ENCODE measurements at places on chromosomes 16 and 17. TPM values are rescaled to one million over a fixed set of nuclear protein-coding genes. Genes with fewer than 3 reads are reported as not detected.
A peak's percentile ranks its signal among the peaks of the same experiment; 100 is the strongest.

GRCh38 chr17:75553295-75554110 is 28.0 kb downstream of the LLGL2 start:
- DNase-seq = no peak

- no peak for DNase-seq
Observed at GRCh38 chr17:43655693-43656255, 5.9 kb downstream of the MEOX1 start.

The GPR142 gene
- total RNA-seq = 0.85 TPM

DNA sequence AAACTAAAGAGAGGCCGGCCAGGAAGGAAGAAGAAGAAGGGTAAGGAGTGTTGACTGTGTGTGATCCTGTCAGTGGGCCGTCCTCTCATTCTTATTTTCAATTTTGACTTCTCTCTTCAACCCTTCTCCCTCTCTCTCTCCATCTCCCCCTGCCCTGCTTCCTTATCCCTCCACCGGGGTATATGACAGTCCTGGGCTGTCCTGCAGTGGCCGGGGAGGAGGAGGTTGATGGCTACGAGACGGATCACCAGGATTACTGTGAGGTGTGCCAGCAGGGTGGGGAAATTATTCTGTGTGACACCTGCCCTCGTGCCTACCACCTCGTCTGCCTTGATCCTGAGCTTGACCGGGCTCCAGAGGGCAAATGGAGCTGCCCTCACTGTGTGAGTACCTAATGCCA is 5.6 kb downstream of the CHD3 start:
- no peak for DNase-seq

- no peak for DNase-seq
Observed at GRCh38 chr17:61237275-61237674, 162.4 kb upstream of the TBX2 start.

- no peak for DNase-seq
Observed at GRCh38 chr17:31328160-31328535, 6.7 kb upstream of the EVI2A start.

- no peak for DNase-seq
Observed at GRCh38 chr17:1961189-1961588, 63.9 kb downstream of the RTN4RL1 start.

DNA sequence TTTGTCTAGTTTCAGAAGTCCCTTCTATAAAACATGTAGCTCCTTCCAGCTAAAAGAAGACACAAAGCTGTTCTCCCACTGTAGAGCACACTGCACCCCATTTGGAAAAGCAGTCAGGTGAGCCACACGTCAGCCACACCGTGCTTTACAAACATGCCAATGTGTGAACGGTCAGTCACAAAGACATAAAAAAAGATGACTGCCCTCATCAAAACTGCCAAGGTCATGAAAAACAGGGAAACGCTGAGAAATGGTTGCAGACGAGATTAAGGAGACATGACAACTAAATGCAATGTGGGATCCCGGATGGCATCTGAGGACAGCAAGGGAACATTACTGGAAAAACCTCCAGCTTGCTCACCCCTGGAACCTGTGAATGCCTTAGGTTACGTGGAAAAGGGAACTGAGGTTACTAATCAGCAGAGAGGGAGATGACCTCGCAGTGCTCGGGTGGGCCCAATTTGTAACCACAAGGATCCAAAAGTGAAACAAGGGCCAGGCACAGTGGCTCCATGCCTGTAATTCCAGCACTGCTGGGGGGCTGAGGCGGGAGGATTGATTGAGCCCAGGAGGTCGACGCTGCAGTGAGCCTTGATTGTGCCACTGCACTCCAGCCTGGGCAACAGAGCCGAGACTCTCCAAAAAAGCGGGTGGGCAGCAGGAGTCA is 8.1 kb downstream of the ANKRD11 start:
- no peak for DNase-seq

DNA sequence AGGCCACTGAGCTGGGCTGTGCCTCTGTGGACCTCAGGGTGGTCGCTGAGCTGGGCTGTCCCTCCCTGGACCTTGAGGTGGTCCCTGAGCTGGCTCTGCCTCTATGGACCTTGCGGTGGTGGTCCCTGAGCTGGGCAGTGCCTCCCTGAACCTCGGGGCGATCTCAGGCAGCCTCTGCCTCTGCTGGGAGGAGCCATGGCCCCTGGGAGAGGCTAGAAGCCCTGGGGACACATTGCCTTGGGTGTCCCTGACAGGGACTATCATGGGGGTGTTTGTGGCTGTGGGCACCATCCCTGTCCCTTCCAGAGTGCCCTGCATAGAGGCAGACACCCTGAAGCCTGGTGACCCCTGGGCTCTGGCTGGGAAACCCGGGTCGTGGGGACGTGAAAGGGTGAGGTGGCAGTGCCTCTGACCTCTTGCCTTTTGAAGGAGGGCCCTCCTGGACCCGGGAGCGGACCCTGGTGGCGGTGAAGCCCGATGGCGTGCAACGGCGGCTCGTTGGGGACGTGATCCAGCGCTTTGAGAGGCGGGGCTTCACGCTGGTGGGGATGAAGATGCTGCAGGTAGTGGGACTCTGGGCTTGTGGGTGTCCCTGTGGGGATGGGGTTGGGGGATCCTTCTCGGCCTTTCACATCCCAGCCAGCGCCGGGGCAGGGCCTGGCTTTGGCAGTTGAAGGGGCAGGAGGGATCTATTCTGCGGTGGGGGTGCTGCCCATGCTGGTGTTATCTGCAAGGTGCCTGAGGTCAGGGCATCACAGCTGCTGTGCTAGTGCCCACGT is 1.8 kb downstream of the NME4 start:
- DNase-seq = no peak

The GINS2 gene
- total RNA-seq = 6.7 TPM

- DNase-seq = no peak
Observed at GRCh38 chr17:37026531-37026869, 77.7 kb downstream of the AATF start.

DNA sequence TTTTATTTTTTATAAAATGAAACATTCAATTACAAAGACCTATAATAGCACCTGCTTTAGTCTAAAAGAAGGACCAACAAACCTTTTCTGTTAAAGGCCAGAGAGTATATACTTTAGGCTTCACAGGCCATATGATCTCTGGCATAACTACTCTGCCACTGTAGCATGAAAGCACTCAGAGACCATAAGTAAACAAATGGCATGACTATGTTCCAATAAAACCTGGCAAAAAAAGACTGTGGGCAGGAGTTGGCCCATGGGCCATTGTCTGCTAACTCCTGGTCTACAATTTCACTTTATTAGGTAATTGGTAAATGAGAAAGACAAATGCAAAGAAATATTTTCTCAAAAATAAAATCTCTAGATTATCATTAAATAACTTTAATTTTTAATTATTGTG is 14.9 kb downstream of the CEP112 start:
- no peak for DNase-seq

GRCh38 chr17:7732981-7733539 is 15.5 kb downstream of the DNAH2 start:
- no peak for DNase-seq

The TMEM235 gene
- total RNA-seq = not detected

DNA sequence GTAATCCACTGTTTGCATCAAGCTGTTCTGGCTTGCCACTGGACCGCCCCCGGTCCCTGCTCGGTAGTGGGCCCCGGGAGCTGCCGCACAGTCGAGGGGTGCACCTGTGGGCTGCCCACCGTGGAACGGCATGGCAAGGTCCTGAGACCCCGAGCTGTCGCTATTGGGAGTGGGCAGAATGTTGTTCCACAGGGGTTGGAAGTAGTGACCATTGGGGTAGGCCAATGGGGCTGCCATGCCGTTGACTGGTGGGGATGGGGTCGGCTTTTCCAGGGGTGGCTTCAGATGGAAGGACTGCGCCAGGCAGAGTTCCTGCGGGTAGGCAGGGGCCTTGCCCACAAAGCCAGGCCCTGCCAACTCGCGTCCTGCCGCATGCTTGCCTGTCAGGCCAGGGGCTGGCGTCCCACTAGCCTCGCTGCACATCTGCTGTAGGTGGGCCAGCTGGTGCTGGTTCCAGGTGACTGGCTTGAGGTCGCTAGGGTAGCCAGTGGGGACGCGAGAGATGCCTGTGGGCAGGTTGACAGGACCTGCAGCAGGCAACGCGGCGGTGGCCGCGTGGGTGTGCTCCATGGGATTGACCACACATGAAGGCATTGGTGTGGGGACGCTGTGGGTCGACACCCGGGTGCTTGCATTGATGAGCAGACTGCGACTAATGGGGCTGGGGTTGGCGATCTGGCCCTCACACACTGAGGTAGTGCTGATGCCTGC is 14.8 kb downstream of the TRAF4 start:
- no peak for DNase-seq

DNA sequence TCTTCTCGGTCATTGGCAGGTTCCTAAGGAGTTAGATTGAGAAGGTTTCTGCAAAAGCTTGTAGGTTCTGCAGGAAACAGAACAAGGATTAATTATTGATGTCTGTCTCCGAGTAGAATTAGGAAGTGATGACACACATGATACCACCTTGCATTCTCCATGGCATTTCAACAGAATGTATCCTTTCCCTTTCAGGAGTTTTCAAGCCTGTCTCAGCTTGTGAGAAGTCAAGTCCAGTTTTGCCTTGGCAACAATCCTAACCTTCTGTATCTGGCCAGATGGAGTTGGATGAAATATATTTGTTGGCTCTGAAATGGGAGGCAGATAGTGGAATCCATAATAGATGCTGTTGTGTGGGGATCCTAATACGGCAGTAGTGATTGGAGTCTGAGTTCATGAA is 235.5 kb downstream of the SHISA9 start:
- no peak for DNase-seq

GRCh38 chr17:82007228-82007494 is 15.5 kb downstream of the CENPX start:
- no peak for DNase-seq

DNA sequence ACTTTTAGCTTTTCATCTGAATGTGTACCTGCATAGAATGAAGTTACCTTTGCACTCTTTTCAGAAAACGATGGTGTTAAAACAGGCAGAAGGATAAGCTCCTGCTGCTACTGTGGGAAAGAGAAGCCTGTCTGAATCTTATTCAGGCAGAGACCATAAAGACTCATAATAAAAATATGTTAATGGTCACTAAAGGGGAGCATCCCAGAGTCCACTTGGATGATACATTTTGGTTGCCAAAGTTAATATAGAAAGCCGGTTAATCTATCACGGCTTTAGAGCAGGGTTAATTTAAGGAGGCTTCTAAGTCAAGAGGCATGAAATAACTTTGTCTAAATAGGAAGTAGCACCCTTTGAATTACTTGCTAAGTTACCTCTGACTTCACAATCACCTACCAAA is 2.9 kb downstream of the MARCHF10 start:
- DNase-seq = no peak

DNA sequence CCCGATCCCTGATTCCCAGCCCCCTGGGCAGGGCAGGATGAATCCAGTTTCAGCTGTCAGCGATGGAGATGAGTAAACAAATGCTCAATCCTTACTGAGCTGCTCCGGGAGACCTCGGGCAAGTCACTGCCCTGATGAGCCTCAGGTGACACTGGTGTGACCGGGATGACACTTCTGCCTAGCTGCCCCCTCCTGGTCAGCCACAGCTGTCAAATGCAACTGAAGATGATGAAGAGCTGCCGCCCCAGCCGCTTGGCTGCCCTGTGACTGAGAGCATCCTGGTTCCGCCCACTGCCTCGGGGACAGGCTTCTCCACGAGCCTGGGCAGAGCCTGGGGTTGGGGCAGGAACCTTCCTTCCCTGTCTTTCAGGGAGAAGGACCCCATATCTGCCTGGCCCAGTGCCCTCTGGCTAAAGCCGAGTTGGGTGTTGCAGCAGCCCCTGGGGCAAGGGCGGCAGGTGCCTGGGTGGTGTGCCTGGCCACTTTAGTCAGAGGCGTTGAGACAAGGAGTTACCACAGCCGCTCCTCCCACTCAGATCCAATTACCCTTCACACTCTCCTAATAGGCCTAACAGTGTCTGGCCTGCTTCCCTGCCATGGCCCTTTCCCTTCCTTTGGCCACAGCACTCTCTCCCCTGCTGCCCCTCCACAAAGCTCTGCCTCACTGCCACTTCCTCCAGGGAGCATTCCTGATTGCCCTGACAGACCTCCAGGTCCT is 5.5 kb downstream of the CCL17 start:
- DNase-seq = peak; percentile 45

- no peak for DNase-seq
Observed at GRCh38 chr17:4573669-4574068, 10.7 kb upstream of the SMTNL2 start.

- DNase-seq = no peak
Observed at GRCh38 chr17:67647482-67647881, 70.3 kb upstream of the NOL11 start.

The NPIPA3 gene
- not detected for total RNA-seq

- DNase-seq = no peak
Observed at GRCh38 chr17:36975922-36976515, 27.3 kb downstream of the AATF start.

DNA sequence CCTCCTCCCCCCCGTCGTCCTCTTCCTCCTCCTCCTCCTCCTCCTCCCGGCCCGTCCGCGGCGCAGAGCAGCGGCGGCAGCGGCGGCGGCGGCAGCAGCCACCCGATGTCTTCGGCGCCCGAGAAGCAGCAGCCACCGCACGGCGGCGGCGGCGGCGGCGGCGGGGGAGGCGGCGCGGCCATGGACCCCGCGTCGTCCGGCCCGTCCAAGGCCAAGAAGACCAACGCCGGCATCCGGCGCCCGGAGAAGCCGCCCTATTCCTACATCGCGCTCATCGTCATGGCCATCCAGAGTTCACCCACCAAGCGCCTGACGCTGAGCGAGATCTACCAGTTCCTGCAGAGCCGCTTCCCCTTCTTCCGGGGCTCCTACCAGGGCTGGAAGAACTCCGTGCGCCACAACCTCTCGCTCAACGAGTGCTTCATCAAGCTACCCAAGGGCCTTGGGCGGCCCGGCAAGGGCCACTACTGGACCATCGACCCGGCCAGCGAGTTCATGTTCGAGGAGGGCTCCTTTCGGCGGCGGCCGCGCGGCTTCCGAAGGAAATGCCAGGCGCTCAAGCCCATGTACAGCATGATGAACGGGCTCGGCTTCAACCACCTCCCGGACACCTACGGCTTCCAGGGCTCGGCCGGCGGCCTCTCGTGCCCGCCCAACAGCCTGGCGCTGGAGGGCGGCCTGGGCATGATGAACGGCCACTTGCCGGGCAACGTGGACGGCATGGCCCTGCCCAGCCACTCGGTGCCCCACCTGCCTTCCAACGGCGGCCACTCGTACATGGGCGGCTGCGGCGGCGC is at the start of gene FOXF1:
Gene FOXF1, plus strand, starts transcription at position 63 of the 797 bp plus-strand sequence. Its CDS starts 43 bp downstream, at position 106.
- no peak for DNase-seq

The KRT28 gene
- total RNA-seq = not detected

DNA sequence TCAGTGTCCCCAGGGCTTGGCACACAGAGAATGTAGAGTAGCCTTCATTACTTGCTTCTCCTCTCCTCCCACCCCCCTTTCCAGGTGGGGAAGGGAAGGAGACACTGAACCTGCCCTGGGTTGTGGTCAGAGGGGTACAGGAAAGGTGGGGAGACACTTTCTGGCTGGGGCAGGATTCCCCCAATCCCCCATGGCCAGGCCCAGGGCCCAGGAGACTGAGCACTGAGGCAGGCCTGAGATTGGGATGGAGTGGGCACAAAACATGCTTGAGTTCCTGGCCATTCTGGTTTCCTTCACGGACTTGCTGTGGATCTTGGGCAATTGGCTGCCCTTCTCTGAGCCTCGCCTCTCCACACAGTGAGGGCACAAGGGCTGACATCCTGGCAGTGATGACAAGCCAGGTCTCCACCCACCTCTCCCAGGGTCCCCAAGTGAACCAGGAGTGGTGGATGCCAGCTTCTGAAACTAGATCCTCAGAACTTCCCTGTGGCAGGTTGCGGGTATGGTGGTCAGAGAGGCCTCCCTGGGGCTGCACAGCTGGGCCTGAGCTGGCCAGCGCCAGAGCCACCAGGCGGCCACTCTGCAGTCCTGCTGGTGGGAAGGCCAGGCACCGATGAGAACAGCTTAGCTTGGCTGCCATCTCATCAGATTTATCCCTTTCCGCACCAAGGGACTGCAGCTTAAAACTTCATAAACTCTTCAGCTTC is 9.3 kb downstream of the ZNF629 start:
- DNase-seq = peak; percentile 34

The NACA2 gene
- not detected for total RNA-seq

Measured in Peyer's patch (tissue), 4 donors.